SHP77 (cell line): ENCODE measurements at places on chromosomes 2 and 18.
A peak's percentile ranks its signal among the peaks of the same experiment; 100 is the strongest.

DNA sequence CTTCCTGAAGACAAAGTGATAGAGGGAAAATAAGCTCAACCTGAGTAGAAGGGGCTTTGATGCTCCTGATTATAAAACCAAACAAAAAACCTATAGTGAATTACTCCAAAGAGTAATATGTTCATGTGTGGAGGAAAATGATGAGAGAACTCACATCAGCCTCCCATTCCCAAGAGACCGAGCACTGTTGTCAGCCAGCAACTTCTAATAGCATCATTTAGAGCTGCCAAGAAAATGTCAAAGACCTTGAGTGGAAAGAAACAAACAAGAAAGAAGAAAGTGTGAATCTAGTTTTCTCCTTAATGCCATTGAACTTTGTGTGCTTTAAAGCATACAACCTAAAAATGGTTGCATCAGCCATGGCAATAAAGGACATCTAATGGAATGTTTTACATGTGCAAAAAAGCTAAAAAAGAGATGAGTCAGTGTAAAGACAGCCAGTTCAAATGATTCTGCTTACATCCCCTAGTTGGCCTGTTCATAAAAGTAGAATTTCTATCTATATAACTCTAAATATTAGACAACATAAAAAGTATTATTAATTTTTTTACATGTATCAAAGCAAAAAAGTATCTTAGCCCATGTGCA lies 1066.2 kb downstream of the TDRD15 start:
- no peak for DNase-seq

GRCh38 chr2:153403940-153404339 lies 74.6 kb downstream of the RPRM start:
- no peak for DNase-seq

DNA sequence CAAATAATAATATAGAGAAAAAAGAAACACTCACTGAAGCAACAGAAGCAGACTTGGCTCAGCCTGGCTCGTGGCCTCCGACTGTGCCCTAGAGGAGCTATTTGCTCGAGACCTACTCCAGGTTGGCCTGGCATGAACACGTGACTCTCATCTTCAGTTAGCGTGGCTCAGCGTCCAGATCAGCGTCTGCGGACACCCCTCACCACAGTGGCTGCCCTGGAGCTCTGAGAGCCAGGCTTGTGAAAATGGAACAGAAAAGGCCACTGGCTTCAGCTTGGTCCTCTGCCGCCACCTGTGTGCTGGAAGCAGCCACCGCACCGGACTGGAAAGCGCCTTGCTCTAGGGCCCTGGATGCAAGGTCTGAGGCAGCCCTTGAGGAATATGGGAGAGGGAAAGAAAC lies 1184.0 kb upstream of the GYPC start:
- DNase-seq, result peak; percentile 83

GRCh38 chr2:182870227-182870626 lies 3.8 kb upstream of the FRZB start:
- DNase-seq, result peak; percentile 28

- DNase-seq, result no peak
These were observed 370 bp upstream of the ZNF804A start for GRCh38 chr2:184598002-184598315.

GRCh38 chr2:236991874-236992273 lies 93.8 kb upstream of the COPS8 start:
- DNase-seq, result no peak

GRCh38 chr2:203814661-203815540 lies 52.7 kb upstream of the CTLA4 start:
- DNase-seq, result peak; percentile 64

DNA sequence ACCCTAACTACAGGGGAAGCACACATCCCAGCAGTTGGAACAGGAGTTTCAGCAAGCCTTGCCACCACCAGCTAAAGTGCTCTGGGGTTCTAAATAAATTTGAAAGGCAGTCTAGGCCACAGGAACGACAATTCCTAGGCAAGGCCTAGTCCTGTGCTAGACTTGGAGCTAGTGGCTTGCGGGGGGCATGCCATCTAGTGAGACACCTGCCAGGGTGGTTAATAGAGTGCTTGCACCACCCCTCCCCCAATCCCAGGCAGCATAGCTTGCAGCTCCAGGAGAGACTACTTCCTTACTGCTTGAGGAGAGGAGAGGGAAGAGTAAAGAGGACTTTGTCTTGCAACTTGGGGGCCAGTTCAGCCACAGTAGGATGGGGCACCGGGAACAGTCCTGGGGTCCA lies 101.8 kb downstream of the SLC39A10 start:
- DNase-seq, result no peak

- no peak for DNase-seq
These were observed 100.3 kb downstream of the DPP10 start for GRCh38 chr2:114542695-114543094.

DNA sequence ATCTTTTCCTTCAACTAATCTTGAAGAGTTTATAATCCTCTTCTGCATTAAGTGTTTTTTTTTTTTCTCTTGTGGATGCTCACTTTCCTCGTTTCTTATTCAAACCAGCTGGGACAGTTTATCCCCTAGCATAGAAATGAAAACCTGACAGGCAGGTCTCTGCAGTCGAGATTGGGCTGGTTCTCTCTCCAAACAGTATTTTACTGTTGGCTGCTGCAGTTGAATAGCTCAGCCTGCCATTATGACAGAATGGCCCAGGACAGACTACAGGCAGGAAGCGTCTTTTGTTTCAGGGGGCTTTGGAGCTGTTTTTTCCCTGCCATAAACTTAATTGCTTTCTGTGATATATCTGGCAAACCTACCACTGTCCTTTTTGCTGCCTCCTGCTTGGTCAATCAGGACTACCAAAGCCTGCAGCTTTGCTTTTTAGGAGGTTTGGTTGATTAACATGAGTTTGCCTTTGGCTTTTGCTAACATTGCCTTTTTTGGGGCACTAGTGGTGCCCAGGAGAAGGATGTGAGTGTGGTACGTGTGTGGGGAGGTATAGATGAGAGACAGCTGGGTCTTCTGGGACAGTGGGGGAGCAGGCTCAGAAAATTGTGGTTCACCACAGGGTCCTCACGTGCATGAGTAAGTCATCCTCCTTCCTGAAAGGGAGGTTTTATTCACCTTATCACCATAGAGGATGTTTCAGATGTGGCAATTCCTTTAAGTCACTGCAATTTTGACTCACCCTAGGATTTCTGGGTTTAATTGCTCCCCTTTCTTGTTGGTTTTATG lies 128.7 kb downstream of the LYPD6B start:
- no peak for DNase-seq

DNA sequence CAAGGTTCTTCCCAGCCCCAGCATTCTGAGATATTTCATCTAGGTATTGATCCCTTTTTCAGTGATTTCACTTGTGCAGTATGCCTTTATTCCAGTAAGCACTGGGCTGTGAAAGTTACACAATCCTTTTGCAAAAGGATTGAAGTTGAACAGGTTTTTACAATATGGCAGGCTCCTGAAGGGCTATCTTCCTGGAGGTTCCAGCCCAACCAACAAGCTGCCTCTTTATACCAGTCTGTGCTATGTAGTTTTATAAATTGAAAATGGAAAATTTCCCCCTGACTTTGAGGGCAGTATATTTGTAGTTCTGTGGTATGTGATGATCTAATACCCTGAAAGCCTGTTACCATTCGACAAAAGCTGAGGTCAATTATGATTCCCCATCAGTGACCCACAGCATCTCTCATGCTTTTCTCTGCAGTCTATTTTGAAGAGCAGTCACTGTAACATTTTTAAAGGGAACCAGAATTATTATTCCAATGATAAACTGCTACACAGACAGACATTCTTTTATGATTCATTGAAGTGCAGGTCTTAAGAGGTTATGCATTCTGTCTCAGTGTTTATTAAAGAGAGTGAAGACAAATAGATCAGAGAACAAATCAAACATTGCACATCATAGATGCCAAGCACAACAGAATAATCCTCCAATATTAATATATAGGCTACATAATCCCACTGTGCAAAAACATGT lies 35.2 kb upstream of the STPG4 start:
- DNase-seq, result no peak

GRCh38 chr2:28544405-28544921 lies 48.6 kb downstream of the PLB1 start:
- DNase-seq, result no peak

GRCh38 chr18:32324181-32324580 lies 134.3 kb downstream of the MEP1B start:
- no peak for DNase-seq

GRCh38 chr2:118243031-118243430 lies 154.8 kb downstream of the INSIG2 start:
- DNase-seq, result no peak

DNA sequence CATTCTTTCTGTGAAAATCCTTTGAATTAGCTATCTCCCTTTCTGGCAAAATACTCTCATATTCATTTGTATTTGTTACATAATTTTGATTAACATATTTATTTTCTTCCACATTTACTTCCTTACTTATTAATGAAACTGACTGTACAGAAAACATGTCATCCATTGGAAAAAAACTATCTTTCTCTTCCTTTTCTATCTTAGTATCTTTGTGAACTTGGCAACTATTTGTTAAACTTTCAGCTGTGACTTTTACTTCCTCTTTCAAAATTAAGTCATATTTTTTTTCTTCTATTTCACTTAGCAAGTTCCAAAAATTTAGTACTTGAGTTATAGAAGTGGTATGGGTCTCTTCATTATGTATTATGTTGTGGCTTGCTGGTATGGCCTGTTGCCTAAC lies 2.6 kb downstream of the RAD51AP2 start:
- DNase-seq, result no peak

DNA sequence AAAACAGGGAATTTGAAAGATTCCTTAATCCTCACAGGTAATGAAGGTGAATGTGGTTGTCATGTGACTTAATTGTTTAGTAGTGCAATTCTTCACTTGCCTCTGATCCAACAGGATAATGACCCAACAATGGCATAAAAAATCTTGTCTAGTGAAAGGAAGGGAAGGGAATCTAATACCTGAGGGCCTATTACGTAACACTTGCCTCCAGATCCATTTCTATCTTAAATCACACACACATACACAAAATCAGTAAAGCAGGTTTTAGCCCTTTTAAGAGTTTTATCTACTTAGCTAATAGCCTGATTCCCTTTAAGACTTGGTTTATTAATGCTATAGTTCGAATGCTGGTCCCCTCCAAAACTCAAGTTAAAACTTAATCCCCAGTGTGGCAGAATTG lies 118.6 kb downstream of the TMEM163 start:
- DNase-seq, result no peak

GRCh38 chr18:39825485-39826150 lies 2129.4 kb upstream of the PIK3C3 start:
- DNase-seq, result no peak

GRCh38 chr2:158582670-158583069 lies 125.9 kb downstream of the PKP4 start:
- no peak for DNase-seq

DNA sequence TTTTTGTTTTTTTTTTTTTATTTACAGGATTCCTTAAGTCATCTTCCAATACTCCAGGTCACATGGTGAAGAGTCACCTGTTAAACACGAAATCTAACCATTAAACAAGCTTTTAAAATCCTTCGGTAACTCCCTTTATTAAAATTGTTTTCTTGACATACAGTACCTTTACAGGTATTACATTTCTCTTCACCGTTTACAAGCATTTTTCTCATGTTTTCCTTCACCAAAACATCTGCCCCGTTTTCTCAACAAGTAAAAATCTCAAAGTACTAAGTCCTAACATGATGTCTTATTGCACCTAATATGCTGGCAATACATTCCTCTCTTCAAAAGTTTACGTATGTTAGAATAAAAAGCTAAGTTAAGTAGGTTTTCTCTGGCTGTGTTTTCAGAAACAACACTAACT lies 1.1 kb downstream of the PUM2 start:
- no peak for DNase-seq

GRCh38 chr2:175034716-175035115 lies 29.5 kb upstream of the CHN1 start:
- no peak for DNase-seq

DNA sequence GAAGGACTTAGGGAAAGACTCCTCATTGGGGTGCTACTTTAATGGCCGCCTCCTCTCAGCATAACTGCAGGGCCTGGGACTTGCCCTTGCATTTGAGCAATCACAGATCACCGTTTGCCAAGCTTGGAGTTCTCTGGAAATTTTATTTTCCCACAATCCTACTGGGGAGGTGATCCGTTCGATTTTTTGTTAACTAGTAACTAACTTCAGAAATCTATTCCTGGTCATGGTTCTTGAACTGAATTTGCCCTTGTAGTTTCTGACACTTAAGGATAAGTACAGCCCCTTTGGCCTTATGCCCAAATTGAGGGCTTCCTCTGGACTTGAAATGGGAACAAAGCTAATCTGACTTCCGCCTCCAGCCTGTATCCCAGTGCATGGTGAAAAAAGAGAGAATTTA lies 60.5 kb upstream of the ST3GAL5 start:
- DNase-seq, result no peak

DNA sequence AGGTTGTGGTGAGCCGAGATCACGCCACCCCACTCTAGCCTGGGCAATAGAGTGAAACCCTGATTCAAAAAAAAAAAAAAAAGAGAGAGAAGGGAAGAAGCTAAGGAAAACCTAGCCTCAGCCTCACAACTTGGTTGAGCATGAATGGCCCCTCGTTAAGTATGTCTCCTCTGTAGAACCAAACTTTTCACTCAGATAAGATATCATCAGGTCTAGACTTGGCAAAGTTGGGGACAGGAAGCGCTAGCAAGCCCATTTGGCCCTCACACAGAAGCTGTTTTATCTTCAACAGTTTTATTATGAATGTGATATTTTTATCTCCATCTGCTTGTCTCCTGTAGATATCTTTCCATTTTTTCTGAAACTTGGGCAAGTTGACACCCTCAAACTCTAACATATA lies 3.5 kb upstream of the ASXL2 start:
- no peak for DNase-seq

DNA sequence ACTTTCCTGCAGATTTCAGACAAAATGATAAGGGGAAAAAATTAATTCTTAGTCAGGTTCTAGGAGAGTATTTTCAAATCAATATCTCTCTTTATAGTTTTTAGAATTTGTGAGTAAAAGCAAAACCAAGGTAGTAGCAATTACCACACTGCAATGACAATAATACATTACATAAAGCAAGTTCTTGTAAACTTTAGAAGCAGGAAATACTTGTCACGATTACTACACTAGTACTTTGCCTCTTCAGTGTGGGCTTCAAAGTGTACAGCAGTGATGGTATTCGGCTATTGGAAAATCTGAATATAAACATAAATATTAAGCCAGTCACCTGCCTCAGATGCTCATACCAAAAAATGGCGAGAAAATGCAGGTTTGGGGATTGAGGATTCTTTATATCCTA lies 81.0 kb downstream of the ALPK2 start:
- no peak for DNase-seq

DNA sequence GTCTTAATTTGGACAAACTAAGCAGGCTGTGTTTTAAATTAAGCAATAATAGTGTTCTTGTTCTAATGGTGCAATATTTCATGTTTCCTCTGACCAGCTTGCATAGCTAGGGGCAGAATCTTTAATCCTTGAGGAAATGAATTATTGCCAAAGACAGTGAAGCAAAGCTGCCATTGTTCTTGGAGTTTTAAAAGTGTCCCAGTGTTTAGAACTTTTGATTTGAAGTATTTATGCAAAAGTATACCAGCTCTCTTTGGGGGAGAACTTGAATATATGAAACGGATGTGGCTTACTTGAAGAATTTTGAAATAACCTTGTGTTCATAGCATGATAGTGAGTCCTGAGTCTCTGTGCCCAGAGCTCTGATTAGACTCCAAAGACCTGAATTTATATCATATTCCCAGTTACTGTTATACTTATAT lies 33.4 kb downstream of the ITGA6 start:
- DNase-seq, result no peak

- no peak for DNase-seq
These were observed 45.0 kb downstream of the EEF1B2 start for GRCh38 chr2:206204710-206205109.
